Activated CD8-positive, alpha-beta memory T cell treated with anti-CD3 and anti-CD28 coated beads, Interleukin-2, amount 50 U/mL, for 48 hours (primary cell): ENCODE measurements at places on chromosomes 2 and 18.

GRCh38 chr2:132701810-132702209 is 31.8 kb upstream of the LYPD1 start:
- DNase-seq = no peak

DNA sequence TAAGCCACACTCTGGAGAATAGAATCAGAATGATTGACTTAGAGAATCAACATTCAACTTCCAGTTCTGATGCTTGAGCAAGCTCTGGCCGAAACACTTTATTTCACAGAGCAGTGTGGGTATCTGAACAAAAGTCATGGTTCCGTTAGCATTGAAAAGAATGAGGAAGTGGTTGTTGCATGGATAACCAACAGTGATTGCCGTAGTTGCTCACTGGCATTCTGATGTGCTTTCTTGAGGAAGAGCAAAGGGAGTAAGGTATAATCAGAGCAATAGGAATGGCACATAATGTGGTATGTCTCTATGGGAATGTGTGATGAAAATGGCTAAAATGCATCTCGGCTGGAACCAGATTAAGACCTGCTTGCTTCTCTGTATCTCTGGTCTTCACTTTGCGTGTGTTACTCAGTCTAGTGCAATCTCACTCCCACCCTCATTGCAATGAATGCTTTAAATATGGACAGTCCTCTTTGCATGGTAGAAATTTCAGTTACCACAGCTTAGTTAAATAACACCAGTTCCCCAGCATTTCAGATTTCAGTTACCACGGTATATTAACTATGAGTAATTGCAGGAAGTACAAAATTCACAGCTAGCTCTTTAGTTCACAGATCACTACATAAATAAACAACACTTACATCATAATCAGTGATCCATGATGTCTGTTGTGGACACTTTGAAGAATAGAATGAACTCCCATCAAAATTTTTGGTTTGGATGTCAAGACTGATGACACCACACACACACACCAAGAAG is 7.8 kb upstream of the RAB12 start:
- DNase-seq = no peak

DNA sequence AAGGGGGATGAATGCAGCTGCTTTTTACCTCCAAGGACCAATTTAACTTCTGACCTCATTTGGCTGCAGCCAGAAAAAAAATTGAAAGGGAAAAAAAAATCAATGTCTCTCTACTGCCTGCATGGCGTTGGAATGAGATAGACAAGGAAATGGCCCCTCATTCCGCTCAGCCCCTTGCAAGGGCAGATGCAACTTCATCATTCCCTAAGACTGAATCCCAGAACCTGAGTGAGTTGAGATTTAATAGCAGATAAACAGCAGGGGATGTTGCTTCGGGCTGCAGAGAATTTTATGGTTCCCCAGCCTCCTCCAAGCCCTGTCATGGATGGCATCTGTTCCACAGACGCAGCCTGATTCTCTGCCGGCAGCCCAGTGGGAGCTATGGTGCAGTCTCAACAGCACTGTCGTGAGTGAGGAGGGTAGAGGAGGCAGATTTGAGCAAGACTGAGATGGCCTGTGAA is 49.0 kb downstream of the CAPN13 start:
- DNase-seq = no peak

- DNase-seq = no peak
Observed at GRCh38 chr2:206379886-206380285, 63.4 kb upstream of the ADAM23 start.

DNA sequence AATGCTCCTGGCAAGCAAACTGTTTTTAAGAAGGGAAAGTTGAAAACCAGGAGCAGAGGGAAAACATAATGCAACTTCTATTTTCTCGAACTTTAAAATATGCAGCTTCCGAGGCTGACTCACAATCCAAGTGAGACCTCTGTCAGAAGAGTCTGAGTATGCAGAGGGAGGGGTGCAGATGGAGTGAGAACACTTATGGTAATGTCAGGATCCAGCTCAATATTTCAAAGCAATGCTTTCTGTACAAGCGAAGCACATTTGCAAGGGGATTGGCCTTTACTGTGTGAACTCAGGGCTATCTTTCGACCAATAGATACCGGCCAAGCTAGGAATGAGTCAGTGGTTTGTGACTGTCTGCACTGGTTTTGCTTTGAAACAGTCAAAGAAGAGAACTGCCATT is 242.7 kb downstream of the CNTNAP5 start:
- no peak for DNase-seq

DNA sequence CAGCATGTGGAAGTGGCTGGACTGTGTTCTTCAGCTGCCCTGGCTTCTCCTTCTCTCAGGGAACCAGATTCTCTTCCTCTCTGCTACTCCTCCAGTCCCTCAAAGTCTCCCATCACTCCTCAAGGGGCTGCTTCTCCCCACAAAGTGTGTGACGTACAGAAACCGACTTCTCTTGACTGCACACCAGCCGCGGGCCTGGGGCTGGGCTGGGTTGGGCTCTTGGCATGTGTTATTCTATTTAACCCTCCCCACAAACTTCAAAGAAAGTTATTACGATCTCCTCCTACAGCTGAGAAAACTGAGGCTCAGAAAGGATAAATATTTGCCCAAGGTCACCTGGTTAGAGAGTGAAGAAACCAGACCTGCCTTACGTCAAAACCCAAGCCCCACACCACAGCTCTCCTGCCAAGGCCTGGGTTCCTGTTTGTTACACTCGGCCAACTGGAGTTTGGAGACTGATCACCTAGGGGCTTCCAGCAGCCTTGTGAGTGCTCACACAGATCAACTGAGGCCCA is 269.0 kb downstream of the TFCP2L1 start:
- DNase-seq = no peak

- DNase-seq = no peak
Observed at GRCh38 chr2:54209379-54209778, 46.6 kb downstream of the TSPYL6 start.

GRCh38 chr2:219803294-219803693 is 175.9 kb downstream of the SLC4A3 start:
- no peak for DNase-seq

- no peak for DNase-seq
Observed at GRCh38 chr2:69975853-69976462, 14.5 kb upstream of the ASPRV1 start.

- DNase-seq = no peak
Observed at GRCh38 chr2:205717999-205718398, 35.7 kb downstream of the NRP2 start.

DNA sequence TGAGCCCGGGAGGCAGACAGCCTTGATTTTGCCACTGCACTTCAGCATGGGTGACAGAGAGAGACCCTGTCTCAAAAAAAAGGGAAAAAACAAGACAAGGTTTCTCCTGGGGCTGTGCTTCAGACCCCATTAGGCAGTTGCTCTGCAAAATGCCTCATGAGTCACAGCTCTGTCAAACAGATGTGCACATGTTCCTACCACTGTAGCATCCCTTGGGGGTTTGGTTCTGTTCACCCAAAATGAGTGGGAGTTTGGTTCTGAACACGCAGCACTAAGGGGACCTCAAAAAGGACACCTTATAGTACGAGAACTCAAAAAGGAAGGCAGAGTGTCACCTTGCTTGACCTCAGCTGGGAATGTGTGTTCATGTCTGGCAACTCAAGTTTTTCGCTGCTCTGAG is 134.9 kb downstream of the RPIA start:
- no peak for DNase-seq

- no peak for DNase-seq
Observed at GRCh38 chr18:54807303-54807702, 21.0 kb upstream of the RAB27B start.

GRCh38 chr2:14760169-14760568 is 127.7 kb downstream of the LRATD1 start:
- no peak for DNase-seq

- no peak for DNase-seq
Observed at GRCh38 chr2:224163566-224164307, 124.7 kb upstream of the SERPINE2 start.

DNA sequence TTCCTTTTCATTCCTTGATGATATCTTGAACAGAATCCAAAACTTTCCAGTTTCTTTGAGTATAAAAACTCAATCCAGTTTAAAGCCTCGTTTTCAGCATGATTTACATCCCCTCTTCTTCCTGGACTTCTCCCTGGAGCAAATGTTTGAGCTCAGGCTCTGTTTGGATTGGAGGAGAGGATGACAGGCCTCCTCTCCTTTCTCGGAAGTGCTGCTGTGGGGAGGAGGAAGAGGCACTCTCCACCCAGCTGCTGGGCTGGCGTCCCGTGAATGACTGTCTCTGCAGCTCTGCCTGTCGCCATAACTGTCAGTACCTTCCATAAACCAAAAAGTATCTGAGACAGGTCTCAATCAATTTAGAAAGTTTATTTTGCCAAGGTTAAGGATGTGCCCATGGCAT is 238.2 kb upstream of the AGAP1 start:
- DNase-seq = no peak

DNA sequence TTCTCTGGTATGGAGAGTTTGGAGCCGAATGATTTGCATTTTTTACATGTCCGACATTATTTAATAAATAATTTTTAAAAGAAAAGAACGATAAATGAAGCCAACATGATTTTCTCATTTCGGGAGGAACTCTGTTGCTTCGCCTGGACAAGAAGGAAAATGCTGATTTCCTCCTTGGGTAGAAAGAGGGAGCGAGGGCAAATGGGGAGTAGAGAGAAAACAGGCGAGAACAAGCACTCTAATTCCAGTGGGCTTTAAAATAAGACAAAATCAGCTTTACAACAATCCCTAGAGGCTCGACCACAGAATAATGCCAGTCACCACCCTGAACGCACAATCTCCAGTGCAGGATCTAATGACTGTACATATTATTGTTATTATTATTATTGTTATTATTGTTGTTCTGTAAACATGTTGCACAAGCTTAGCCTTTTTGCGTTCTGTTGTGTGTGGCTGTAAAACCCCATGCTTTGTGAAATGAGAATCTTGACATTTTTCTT is 3.7 kb downstream of the DLX1 start:
- no peak for DNase-seq

GRCh38 chr2:181164699-181165098 is 184.3 kb downstream of the UBE2E3 start:
- DNase-seq = no peak

DNA sequence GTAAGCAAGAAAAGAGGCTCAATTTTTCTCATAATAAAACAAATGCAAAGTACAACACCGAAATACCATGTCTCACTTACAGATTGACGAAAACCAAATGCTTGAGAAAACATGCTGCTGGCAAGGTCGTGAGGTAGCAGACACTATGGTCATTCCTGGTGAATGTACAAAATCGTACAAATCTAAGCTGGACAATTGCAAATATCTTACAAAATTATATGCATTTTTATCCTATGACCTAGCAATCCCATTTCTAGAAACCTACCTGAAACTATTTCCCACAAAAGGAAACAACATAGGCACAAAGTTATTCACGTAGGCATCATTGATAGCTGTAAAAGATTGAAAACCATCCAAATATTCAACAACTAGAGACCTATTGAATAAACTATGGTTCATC is 54.0 kb downstream of the SCG2 start:
- no peak for DNase-seq

DNA sequence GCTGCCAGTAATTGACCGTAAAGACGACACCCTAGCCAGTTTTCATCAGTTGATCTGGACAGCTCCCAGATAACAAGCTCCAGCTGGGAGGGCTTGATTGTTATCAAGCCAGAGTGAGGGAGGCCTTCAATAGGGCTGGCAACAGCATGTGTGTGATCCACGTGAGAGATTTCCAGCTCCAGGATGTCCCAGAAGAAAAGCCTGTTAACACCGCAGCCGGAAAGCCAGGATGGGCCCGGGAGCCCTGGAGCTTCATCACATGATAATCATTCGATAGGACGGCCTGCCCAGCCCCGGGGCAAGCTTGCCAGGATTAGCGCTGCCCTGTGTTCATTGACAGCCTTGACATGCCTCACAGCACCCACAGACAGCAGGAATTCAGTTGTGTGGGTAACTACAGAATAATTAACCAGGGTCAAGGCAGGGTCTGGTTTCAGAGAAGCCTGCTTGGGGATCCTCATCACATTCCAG is 182.5 kb downstream of the C1D start:
- DNase-seq = no peak

- DNase-seq = no peak
Observed at GRCh38 chr2:46497766-46498165, 18.4 kb downstream of the TMEM247 start.

GRCh38 chr2:14336759-14337382 is 295.6 kb upstream of the LRATD1 start:
- DNase-seq = no peak

- DNase-seq = no peak
Observed at GRCh38 chr18:21230436-21230835, 11.6 kb upstream of the GREB1L start.

DNA sequence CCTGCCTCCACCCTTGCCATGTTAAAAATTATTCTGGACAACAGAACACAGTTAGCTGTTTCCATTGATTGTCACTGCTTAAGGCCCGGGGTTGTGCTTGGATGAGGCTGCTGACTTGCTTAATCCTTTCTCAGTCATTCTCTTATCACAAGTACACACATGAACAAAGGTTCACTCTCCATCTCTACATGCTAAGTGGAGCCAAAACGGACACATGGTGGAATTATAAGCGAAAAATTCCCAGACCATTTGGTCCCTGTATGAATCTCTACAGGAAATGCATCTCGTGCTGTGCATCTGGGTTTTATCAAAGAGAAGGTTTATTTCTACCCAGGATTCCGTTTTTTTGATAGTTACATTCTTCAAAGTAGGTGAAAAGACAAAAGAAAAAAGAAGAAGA is 177.5 kb upstream of the ETAA1 start:
- no peak for DNase-seq

DNA sequence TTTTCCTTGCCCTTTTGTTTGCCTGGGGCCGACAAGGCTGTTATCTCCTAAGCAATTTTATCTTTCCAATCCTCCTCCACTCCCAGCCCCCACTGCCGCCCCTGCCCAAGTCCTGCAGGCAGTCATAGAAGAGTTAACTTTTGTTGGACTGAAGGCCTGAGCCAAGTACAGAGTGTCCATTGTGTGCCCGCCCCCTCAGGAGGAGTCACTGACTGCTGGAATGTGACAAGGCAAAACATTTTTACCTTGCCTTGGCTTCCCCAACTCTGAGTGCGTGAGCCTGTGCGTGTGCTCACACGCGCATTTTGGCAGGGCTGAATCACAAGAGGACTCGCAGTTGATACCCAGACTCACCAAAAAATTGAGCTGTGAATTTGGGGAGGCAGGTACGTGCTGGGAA is 16.2 kb downstream of the SETBP1 start:
- no peak for DNase-seq

GRCh38 chr2:238939074-238939473 is 91.2 kb downstream of the TWIST2 start:
- DNase-seq = no peak

GRCh38 chr2:187581125-187581896 is 27.1 kb upstream of the TFPI start:
- no peak for DNase-seq

DNA sequence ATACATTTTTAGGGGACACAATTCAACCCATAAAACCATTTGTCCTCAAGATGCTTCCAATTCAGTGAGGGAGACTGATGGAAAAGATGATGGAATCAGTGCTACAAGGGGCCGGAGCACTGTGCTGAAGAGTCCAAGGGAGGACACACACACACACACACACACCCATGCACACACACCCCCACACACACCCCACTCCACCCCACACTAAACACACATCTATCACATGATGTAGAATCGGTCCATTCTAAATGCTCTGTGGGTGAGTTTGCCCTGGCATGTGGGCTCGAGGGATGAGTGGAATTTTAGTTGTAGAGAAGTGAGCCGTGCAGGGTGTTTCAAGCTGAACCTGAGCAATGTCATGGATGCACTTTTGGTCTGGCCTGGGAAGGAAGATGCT is 41.1 kb downstream of the PRKCE start:
- no peak for DNase-seq
